ENCODE measurements at places on chromosomes 3 and 15.

DNA sequence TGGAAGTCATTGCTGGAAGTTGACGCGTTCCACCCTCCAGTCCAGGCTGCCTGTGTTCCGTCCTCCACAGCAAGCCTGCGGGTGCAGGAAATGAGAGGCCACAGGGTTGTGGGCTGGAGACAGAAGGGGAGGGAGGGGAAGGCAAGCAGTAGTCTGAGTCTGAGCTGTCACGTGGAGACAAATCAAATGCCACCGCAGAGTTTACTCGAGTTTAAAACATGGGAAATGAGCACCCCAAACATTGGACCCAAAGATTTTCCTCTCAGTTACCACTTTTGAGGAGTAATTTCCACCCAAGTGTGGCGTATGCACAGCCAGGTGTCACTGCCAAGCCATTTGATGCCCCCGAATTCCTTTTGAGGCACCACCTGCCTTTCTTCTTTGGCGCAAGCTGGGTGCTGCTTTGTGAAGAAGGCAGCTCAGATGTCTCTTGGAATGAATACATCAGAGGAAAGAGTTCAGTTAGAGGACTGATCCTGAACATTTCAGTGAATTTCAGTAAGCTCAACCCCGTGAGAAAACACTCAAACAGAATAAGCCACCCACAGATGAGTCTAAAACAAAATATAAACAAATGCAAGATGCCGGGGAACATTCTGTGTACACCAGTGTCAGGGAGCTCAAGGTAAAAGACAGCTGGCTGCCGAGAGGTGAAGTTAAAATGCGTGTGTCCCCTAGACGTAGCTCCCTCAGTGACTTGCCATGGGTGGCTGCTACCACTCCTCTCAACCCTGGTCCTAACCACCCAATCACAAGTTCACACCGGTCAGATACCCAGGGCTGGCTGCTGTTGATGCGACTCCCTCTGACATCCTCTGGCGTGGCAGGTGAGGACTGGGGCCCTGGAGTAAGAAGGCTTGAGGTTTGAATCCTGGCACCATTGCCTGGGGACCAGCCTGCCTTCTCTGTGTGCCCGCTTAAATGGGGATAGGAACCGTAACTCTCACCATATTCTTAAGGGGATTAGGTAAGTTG, 203.8 kb downstream of the UACA start:
- DNase-seq: no peak

DNA sequence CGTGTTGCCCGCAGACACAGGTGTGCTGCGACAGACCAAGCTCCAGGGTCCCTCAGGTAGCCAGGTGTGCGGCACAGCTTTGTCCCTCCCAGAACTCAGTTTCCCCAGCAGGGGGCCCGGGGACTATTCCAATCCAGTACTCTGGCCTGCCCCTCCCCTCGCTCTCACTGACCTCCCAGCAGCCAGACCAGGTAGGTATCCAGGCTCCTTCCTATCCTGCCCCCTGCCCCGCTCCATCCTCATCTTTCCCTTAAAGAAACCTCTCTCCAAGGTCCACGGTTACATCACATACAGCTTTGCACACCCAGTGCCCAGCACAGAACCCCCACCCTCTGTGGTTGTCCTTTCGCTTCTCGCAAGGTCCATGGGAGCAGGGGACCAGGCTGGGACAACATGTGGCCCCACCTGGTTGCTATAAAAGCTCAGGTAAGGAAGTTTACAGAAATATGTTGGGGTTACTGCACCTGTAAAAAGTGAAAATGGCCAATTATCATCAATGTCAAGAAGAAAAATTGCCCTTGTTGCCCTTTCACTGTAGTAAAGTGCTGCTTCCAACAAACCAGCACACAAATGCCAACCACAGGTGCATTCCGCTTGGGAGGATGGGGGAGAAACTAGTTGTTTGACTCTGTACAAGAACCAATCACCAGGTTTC, 7.3 kb upstream of the CYP11A1 start:
- DNase-seq: no peak

- no peak for DNase-seq
Observed at GRCh38 chr15:62770111-62770660, 272.4 kb upstream of the TPM1 start.

DNA sequence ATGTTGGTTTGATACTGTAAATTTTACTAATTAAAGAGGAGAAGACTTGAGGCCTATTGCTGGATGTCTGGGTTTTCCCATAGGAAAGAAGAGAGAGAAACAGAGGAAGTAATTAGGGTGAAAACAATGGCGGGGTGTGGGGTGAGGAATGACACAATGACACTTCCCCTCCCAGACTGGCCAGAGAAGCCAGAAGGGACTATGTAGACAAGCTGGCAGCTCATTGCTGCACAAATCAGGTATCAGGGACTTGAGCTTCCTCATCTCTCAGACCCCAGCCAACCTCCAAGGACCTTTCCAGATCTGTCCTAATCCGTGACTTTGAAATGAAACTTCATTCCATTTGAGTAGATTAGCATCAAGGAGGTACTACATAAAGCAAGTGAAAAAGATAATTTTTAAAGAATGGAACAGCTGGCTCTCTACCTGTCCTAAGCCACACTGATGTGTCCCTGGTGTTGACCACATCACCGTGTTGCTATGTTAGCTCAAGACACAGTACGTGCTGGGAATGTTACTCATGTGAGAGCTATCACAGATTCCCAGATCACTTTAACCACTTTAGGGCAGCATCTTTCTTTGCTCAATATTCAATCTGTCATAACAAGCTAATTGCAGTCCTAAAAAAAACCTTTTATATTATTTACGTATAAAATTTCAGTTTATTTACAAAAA, 22.2 kb downstream of the TMEM212 start:
- no peak for DNase-seq

DNA sequence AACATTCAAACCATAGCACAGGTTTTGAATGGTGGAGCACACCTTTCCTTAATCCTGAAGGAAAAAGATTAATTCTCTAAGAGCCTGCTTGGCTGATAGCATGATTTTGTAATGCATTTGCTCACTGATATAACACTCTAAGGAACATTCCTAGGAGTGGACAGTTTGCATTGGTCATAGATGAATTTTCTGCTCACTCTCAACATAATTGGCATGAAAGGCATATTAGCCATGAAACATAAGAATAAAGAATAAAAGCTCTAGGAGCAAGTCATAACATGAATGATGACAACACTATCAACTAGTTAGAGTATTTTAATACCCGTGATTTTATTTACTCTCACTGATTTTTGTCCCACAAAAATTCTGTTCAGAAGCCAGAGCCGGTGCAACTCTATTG, 34.3 kb upstream of the LRTM1 start:
- no peak for DNase-seq

- no peak for DNase-seq
Observed at GRCh38 chr3:151798466-151798865, 15.4 kb upstream of the AADAC start.

DNA sequence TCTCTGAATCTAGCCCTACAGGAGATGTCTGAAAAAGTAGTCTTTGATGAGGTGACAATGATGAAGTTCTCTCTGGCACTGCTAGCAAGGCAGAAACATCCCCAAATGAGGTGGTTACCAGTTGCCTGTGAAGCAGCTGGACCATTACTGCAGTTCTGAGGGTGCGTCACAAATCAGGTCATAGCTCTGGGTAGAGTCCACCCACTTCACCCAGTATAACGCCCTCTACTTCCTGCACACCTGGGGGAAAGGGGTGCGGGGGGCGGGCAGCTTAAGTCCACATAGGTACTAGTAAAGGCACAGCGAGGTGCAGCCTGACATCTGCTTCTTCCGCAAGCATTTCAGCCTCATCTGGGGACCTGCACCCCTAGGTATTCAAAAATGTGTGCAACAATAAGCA, 13.4 kb upstream of the SATB1 start:
- no peak for DNase-seq

Measured in NCI-H446 (cell line).